Inflammatory macrophage (primary cell): ENCODE measurements at places on chromosomes 11 and 22.

DNA sequence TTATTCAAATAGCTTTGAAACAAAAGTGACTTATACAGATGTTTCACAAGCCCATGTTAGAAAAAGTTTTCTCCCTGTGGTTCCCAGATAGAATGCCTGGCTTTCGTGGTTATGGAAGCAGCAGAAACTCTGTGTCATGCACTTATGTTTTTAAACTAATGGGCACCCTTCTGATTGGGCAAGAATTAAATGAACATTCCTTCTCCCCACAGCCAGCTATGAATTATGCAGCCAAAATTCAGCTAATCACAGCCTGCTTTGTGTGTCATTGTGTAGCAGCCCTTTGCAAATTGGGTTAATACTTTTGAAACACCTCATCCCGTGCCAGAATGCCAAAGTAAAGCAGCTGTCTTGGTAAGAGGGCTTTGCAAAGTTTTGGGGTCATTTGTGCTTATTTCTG, 46.9 kb downstream of the PANX1 start:
- no peak for DNase-seq

DNA sequence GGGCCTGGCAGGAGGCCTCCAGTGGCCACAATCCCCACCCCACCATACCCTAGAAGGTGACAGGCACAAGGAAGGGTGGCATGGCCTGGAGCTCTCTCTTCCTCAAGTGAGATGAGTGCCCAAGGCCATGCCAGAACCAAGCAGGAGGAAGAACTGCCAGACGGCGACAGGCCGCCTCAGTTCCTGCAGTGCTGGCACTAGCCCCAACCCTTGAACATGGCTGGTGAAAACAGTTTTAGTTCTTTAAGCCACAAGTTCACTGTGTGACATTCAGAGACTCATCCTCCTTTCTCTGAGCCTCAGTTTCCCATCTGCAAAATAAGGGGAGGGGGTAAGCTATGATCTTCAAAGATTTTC, 9.8 kb downstream of the CHRDL2 start:
- no peak for DNase-seq

GRCh38 chr11:19121646-19122045, 4.7 kb downstream of the ZDHHC13 start:
- no peak for DNase-seq

DNA sequence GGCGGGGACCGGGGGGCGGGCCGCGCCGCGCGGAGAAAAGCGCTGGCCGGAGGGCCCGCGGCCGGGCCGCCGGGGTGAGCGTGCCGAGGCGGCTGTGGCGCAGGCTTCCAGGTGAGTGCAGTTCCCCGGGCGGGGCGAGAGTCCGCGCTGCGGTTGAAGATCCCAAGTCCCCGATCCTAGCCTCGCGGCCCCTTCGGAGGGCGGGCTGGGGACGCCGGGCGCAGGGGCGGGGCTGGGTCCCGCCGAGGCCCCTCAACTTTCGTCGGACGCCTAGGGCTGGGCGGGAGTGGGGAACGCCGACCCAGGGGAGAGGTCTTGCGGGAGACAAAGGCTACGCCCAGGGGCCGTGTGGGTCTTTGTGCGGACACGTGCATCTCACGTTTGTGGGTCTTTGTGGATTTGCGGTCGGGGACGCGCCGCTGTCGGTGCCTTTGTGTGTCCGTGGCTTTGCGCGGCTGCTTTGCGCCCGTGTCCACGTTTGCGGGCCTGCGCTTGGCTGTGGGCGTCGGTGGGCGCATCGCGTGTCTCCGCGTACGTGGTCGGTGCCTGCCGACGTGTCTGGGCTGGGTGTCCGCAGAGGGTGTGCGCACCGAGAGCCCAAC, at the start of gene TSKU:
TSS of gene TSKU (plus strand) at position 63 of the 602 bp plus-strand sequence. CDS start 12,261 bp downstream, outside the sequence.
- DNase-seq = peak; percentile 60

DNA sequence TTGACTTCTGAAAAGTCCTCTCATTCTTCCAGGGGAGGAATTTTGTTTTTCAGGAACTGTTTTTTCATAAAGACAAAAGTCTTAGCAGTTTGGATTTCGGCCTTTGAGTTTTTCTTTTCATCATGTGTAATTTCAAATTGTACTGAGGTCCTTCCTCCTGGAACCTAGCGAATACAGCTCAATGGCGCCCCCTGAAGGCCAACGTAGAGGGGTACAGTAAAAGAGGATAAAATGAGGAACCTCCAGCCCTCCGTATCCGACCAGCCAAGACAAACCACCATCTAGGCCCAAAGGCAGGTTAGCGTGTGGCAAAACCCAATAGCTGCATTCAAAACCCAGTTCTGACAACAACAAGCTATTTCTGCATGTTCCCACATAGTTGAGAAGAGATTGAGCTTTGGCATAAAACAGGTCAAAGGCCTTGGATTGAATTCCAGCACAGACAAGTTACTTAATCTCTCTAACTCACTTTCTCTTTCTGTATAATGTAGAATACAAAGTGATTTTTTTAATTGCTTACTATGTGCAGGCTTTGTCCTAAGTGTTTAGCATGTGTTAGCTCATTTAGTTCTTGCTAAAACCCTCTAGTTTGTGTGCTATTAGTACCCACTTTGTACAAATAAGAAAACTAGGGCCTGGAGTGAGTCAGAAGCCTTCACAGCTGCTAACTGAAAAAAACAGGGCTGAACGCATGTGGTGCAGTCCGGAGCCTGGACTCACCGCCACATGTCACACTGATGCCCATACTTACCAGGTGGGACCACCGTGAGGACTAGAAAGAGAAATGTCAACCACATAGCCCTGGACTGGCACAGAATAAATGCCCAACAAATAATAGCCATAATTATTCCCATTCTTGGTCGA, 43.2 kb upstream of the ETS1 start:
- peak; percentile 91 for DNase-seq

- DNase-seq = no peak
Measured at GRCh38 chr11:10092426-10092825, 201.6 kb downstream of the SBF2 start.

DNA sequence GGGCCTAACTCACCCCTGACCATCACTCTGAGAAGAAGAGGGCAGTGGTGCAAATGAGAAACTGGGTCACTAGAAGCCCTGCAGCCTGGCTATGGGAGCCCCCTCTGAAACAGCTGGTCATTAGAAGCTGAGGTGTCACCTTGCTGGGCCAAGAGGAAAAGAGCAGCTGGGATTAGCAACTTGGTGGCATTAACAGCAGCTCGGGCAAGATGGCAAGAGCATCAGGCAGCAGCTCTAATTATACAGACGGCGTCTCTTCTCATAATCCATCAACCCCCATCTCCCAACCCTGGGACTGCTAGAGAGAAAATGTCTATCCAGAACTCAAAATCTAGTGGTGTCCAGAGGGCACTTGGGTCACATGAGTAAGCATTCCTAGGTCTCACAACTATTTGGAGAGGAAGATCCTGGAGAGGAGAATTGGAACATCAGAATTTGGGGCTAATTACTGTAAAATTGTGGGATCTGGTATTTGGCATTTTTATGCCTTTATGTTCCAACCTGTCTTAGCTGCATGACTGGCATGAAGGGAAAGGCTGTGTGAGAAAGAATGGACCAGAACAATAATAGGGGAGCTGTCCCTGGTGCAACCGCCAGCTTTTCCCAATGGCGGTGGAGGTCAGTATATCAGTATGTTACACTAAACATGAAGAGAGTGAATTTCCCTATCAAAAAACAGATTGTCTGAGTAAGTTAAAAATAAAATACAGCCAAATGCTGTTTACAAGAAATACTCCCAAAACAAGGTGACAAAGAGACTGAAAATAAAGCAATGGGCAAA, 7.6 kb upstream of the LMO1 start:
- no peak for DNase-seq

GRCh38 chr11:126587541-126587940, 232.1 kb downstream of the ST3GAL4 start:
- no peak for DNase-seq

DNA sequence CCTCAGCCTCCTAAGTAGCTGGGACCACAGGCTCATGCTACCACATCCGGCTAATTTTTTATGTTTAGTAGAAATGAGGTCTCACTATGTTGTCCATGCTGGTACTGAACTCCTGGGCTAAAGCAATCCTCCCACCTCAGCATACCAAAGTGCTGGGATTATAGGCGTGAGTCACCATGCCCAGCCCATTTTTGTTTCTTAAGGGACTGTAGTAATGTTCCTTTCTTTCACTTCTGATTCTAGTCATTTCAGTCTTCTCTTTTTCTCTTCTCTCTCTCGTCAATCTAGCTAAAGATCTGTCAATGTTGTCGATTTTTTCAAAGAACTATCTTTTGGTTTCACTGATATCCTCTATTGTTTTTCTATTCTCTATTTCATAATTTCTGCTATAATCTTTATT, 111.0 kb upstream of the APOA1 start:
- DNase-seq = peak; percentile 69

DNA sequence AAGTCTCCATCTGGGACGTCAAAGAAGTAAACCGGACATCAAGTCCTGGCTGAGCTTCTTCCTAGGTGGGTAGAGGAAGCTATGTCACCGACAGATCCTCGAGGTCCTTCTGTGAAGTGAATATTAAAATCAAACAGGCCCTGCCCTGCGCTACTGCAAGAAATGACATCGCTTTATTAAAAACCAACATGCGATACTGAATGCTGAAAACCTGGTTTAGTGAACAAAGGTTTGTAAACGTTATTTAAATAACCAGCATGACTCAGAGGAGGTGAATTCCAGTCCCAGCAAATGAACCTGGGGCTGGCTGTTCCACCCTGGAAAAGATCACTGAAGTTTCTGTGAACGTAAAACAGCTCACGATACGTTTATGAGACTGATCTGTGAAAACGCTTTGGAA, 645 bp downstream of the RTCB start:
- no peak for DNase-seq

DNA sequence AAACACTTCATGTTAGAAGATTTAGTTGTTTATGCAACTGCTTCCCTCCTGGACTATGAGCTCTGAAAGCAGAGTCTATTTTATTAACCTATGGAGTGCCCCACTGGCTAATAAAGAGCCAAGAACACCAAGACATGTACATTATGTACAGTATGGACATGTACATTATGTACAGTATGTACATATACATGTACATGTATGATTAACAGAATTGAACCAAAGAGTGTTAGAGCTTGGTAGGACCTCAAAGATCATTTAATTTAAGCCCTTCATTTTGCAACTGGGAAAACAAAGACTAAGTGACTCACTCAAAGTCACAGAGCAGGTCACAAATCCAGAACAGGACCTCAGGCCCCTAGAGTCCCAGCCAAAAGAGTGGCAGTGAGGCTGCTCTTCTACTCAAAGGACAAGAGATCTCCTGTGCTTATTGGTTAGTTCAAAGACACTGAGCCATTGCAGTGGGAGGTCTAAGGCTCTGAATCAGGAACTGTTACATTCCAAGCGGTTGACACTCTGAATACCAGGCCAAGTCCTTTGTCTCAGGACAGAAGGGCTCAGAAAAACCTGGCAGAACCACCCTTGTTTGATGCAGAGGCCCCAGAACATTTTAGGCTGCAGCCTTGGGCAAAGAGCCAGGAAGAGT, 103.8 kb downstream of the FAM168A start:
- DNase-seq = no peak

- no peak for DNase-seq
Measured at GRCh38 chr11:66858186-66858938, 1.5 kb downstream of the LRFN4 start.

DNA sequence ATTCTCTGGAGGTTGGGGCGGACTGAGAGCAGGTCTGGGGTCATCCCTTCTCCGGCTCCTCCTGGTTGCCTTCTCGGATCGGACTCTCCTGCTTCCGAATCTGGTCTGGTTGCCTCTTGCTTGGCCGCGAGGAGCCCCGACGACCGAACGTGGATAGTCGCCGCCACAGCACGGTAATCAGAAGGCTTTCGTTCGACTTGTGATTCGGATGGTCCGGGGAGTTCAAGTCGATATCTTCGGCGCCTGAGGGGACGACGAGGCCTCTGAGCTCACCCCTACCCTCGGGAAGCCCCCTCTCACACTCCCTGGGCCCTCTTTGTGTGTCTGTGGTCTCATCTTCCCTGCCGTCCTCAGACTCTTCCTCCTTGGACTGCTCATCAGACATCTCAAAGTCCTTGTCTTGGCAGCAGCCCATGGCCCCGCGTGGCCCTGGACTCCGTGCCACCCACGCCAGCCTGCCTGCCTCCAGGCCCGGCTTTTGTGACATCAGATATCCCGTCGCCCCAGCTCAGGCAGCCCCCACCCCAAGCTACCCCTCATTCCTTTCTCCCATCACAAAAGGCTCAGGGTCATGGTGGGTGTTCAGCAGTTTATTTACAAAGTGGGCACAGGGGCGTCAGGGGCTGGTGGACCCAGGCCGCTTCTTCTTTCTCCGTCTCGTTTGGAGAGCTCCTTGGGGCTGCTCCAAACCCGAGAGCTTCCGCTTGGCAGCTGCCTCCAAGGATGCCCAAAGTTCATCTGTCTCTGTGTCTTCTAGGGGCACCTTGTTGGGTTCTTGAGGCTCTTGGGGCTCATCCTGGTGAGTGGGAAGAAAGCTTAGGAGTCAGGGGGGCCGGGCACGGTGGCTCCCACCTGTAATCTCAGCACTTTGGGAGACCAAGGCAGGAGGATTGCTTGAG, at the start of gene TEX54:
TSS of gene TEX54 (minus strand) at position 506 of the 899 bp plus-strand sequence.
- DNase-seq = peak; percentile 45

GRCh38 chr22:27952779-27953178, 33.7 kb upstream of the PITPNB start:
- peak; percentile 42 for DNase-seq

- peak; percentile 26 for DNase-seq
Measured at GRCh38 chr11:2466869-2467694, 22.3 kb downstream of the KCNQ1 start.

DNA sequence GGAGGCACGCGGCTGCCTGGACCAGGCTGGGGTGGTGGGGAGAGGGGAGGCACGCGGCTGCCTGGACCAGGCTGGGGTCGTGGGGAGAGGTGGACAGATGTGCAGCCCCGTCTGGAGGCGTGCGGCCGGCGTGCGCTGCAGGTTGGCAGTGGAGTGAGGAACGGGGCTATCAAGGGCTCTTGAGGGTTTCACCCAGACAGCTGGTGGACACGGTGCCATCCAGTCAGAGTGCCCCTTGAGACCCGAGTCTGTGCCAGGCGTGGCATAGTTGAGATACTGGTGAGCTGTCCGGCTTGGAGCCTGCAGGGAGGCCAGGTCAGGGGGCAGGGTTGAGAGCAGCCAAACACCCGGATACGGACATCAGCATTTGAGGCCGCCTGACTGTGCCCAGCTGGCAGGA, 1.5 kb upstream of the GRAMD4 start:
- DNase-seq = no peak

DNA sequence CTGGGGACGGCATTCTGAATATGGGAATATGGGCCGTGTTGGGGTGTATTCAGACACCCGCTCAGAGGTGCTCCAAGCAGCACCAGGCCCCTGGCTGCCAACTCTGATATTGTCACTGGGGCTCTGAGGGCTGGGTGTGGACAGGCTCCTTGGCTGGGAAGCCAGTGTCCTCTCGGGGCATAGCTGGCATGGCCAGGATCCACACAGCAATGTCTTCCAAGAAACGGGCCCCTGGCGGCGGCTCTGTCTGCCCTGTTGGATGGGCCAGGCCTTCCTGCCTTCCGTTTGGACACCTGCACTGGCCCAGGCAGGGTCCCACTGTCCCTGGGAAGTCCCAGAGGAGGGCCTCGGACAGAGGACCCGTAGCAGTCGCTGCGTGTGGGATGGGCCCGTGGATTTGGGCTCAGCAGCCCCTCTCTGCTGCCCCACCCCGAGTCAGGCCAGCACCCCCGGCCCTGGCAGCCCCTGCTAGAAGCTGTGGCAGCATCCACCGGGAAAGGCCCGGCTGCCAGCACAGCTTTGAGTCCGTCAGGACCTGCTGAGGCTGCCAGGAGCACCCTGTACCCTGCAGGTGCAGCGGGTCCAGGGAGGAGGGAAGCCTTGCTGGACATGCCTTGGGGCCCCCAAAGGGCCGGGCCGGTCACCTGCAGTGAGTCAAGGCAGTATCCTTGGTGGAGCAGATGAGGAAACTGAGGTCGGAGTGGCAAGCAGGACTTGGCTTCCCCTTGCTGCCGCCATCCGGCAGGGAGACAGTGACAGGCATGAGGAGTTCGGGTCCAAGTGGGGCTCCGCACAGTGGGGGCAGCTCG, 4.1 kb downstream of the PANX2 start:
- no peak for DNase-seq
